ENCODE measurements at places on chromosomes 3 and 15. TPM values are rescaled to one million over a fixed set of nuclear protein-coding genes. Genes with fewer than 3 reads are reported as not detected.

DNA sequence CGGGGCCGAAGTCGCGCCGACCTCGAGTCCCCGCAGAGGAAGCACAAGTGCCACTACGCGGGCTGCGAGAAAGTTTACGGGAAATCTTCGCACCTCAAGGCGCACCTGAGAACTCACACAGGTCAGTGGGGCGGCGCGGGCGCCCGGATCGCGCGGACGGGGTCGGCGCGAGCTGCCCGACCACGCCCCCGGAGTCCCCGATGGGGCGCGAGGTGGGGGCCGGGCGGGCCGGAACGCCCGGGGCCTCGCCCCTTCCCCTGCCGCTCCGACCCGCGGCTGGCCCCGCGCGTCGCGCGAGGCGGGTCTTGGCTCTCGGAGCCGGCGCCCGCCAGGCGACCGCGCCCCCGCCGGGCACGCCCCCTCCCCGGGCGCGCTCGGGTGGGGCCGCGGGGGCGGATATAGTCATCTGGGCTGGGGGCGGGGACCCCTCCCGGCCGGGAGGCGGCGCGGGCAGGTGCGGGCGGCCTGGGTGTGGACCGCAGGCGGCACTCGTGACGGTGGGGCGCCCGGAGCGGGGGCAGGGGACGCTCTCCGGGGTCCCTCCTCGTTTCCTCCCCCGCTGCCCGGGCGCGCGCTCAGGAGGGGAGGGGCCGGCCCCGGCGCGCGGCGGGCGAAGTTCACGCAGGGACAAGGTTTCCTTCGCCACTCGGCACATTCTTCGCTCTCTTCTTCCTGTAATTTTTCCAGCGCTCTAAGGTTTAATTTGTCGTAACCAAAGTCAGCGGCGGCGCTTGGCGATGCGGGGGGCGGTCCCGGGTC, 1.2 kb downstream of the KLF13 start:
- DNase-seq = peak; percentile 93

GRCh38 chr15:75966073-75966472, 46.2 kb downstream of the NRG4 start:
- no peak for DNase-seq

GRCh38 chr15:98874370-98874769, 133.2 kb downstream of the PGPEP1L start:
- DNase-seq = no peak

DNA sequence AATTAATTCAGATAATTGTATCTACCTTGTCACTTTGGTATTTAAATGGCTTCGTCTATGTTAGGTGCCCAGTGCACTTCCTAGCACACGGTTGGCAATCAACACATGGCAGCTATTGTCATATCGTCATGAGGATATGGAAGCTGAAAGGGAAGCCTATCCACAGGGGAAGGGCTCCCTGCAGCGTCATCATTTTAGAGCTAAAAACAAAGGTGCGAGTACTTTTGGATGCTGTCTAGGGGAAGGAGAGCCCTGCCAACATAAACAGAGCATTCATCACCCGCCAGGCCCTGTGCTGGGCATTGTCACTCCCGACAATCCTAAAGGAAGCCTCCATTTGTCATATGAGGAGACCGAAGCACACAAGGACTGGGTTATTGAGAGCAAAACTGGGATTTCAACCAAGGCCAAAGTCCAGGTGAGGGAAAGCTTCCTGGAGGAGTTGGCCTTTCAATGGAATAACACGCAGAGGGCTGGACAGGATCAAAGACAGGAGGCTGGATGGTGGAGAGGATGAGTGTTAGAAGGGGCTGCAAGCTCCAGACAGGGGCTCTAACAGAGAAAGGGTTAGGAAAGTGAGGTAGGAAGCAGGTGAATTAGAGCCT, 8.0 kb upstream of the PARL start:
- DNase-seq = no peak

GRCh38 chr15:82292271-82292670, 29.7 kb downstream of the SAXO2 start:
- DNase-seq = no peak

GRCh38 chr15:50225938-50226337, 39.6 kb downstream of the HDC start:
- no peak for DNase-seq

DNA sequence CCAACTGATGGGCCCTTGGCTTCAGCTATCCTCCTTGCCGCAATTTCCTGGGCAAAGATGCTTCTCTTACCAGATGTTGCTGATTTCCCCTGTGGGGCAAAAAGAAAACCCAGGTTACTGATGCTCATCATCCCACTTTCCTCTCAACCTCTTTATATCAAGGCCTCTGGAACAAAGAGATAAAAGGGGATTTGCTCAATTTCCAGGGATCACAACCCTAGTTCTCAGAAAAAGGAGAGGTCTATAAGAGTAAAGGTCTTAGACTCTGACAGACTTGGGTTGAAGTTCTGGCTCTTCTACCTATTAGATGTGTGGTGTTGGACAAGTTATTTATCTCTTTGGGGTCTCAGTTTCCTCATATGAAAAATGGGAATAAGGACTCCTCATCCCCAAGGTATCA, 8.5 kb downstream of the RPAP1 start:
- no peak for DNase-seq

- DNase-seq = no peak
Measured at GRCh38 chr3:126339466-126339865, 17.7 kb downstream of the KLF15 start.

DNA sequence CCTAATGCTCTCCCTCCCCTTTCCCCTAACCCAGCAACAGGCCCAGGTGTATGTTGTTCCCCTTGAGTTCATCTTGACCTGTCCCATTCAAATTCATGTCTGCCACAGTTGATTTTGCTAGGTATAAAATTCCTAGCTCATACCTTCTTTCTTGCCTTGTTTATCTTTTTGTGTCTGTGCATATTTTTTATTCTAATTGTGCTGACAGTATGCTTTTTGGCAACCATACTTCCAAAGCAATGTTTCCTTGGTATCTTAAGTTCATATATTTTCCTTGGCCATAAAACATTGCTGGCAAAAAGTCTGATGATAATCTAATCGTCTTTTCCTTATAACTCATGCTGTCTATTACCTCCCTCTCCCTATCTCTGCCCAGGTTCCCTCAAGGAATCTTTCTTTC, 15.5 kb downstream of the LNP1 start:
- DNase-seq = no peak

DNA sequence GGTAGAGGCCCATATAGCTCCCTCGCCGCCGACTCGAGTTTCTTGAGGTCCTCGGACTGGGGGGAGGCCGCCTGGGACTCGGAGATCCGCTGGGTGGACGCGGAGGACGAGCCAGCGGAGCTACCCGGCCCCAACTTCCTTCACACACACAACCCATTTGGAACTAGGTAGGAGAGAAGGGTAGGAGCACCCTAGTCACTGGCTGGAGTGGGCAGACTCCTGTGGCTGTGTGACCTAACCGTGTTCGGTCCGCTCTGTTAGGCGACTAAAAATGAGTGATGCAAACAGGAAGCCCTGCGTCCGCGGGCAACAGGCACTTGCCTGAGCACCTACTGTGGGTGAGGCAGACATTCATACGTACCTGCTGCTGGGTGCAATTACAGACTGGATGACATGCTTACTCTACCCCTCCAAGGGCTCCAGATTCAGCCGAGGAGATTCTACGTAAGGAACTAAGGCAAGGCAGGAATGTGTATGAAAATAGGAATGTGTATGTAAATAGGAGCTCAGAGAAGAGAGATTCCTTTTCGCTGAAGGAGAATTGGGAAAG, 4.6 kb upstream of the SIN3A start:
- peak; percentile 79 for DNase-seq

- no peak for DNase-seq
Measured at GRCh38 chr15:65494076-65494475, 23.4 kb downstream of the DPP8 start.

GRCh38 chr15:39061952-39062464, 497.4 kb upstream of the RASGRP1 start:
- DNase-seq = no peak

GRCh38 chr3:42515391-42515916, 13.0 kb downstream of the VIPR1 start:
- DNase-seq = no peak

DNA sequence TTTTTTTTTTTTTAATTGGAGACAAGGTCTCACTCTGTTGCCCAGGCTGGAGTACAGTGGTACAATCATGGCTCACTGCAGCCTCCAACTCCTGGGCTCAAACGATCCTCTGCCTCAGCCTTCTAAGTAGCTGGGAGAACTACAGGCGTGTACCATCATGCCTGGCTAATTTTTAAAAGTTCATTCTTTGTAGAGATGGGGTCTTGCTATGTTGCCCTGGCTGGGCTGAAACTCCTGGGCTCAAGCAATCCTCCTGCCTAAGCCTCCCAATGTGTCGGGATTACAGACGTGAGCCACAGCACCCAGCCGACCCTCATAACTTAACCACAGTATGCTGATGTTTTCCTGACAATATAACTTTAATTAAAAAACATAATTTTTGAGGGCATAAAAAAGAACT, 24.3 kb downstream of the IL17RD start:
- no peak for DNase-seq

DNA sequence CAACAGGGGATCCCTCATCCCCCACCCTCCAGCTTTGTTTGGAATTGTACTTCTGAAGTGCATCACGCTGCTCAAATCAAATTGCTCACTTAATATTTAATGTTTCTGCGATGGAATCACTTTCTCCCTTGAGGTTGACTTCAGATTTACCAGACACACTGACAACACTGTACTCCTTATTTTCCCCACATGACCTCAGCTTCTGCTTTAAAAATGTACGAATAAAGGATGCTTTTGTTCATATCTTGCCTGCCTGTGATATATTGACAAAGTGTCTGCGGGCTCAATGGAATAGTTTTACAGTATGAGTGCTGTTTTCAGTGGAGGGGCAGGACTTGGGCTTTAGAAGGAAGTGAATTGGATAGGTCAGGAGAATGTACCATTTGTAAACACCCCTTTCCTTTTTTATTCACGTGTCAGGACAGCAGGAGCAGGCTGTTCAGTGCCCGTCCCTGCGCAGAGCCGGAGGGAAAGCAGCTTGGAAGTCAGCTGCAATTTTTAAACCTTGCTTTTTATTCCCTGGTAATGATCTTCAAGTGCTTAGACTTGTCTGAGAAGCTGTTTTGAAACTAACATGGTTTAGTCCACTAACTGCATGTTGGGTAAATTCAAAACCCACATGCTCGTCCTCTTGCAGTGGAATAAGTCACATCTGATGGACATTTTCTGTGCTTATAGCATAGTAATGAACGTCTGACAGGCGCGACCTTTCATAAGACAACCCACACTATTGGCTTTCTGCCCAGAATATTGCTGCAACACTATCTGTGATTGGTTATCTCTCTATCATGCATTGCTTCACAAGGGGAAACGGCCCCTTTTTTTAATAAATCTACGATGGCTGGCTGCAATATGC, 29.9 kb downstream of the MBNL1 start:
- peak; percentile 65 for DNase-seq

- DNase-seq = no peak
Measured at GRCh38 chr15:80785811-80786354, 6.7 kb downstream of the CEMIP start.

- DNase-seq = no peak
Measured at GRCh38 chr3:10775259-10775658, 40.8 kb upstream of the SLC6A11 start.

DNA sequence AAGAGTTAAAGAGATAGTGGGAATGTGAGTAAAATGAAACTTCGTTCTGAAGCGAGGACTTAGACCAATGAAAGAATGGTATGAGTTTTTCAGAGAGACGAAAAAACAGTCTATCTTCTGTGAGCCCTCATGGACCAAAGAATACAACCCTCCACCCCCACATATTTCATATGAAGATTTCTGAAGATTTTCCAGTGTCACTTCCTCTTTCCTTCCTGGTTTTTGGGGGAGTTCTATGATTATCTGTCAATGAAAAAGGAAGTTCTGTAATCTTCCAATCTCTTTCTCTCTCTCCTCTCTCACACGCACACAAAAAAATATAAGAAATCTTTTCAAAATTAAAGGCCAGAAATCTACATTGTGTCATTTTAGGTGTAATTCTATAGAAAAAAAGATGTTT, 27.7 kb downstream of the CMSS1 start:
- no peak for DNase-seq

- no peak for DNase-seq
Measured at GRCh38 chr3:68424796-68425460, 507.4 kb downstream of the TAFA4 start.

GRCh38 chr3:17500618-17501017, 241.8 kb downstream of the TBC1D5 start:
- no peak for DNase-seq

CGNL1 gene
- total RNA-seq = 54.9 TPM

ISL2 gene
- total RNA-seq = not detected

GDPGP1 gene
- total RNA-seq = 11.2 TPM

CCDC54 gene
- total RNA-seq = not detected

SEMA3F gene
- total RNA-seq = 65.6 TPM

STARD5 gene
- total RNA-seq = 5.4 TPM

WDR49 gene
- total RNA-seq = 1.2 TPM

SPTBN5 gene
- total RNA-seq = 1.9 TPM

TLR9 gene
- 0.87 TPM for total RNA-seq

AHSG gene
- not detected for total RNA-seq

FES gene
- total RNA-seq = 48.0 TPM

CSTA gene
- total RNA-seq = 22.3 TPM

NR1I2 gene
- not detected for total RNA-seq

TGM4 gene
- not detected for total RNA-seq
